T-cell (primary cell): ENCODE measurements at places on chromosomes 1 and 21. TPM values are rescaled to one million over a fixed set of nuclear protein-coding genes. Genes with fewer than 3 reads are reported as not detected.

FGR gene
- 5.7 TPM for total RNA-seq

DNA sequence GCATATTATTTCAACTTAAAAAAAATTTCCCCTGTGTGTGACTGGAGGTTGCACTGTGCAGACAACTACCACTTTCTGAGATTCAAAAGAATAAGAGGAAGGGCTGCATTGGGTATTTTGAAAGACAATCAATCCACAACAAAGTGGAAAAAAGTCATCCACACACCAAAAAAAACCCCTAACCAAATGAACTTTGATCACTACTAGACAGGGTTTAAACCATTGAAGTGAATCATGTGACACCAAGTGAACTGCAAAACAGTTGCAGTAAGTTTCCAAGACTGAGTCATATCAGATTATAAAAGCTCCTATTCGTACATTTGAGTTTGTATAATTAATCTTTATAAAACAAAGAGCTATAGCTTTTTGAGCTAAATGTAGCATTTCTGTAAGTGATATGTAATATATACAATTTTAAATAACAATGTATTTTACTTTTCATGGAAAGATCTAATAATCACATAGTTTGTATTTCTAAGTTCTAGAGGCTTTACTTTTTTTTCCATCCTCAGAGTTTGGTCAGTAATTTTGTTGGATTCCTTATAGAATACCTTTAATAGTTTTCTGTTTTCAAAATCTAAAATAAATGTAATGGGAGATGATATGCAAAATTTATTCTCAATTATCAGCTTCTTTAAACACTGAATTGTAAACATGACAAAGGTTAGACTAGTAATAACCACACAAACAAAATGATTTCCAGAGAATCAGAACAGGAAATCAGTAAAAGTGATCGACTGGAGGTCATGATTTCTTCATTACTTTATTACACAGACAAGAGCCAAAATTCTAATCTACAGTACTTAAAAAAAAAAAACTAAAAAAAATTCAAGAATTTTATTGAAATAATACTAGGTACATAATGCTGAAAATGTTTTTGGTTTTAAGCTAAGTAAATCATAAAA, 50.5 kb upstream of the GFI1 start:
- peak; percentile 13 for DNase-seq

- no peak for DNase-seq
Observed at GRCh38 chr1:183215076-183215720, 29.1 kb downstream of the LAMC2 start.

DMAP1 gene
- total RNA-seq: 63.9 TPM

DNA sequence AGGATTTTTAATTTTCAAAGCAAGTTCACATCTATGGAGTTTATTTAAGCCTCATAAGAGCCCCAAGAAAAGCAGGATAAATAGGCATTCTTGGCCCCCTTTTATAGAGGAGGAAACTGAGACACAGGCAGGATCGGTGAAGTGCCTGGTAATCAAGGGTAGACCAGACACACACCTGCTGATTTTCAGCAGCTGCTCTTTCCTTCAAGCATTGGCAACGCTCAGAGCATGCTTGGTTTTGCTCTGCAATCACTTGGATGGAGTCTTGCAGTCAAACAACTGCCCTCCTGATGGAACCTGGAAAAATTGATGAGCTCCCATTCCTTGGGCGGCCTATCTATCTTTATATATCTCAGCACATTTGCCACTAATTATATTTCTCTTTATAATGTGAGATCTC, 478.9 kb upstream of the CAMK1G start:
- no peak for DNase-seq

DNA sequence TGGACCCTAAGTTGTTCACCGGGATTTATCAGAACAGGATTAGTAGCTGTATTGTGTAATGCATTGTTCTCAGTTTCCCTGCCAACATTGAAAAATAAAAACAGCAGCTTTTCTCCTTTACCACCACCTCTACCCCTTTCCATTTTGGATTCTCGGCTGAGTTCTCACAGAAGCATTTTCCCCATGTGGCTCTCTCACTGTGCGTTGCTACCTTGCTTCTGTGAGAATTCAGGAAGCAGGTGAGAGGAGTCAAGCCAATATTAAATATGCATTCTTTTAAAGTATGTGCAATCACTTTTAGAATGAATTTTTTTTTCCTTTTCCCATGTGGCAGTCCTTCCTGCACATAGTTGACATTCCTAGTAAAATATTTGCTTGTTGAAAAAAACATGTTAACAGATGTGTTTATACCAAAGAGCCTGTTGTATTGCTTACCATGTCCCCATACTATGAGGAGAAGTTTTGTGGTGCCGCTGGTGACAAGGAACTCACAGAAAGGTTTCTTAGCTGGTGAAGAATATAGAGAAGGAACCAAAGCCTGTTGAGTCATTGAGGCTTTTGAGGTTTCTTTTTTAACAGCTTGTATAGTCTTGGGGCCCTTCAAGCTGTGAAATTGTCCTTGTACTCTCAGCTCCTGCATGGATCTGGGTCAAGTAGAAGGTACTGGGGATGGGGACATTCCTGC, 3.9 kb upstream of the OLFML3 start:
- DNase-seq: no peak

DNA sequence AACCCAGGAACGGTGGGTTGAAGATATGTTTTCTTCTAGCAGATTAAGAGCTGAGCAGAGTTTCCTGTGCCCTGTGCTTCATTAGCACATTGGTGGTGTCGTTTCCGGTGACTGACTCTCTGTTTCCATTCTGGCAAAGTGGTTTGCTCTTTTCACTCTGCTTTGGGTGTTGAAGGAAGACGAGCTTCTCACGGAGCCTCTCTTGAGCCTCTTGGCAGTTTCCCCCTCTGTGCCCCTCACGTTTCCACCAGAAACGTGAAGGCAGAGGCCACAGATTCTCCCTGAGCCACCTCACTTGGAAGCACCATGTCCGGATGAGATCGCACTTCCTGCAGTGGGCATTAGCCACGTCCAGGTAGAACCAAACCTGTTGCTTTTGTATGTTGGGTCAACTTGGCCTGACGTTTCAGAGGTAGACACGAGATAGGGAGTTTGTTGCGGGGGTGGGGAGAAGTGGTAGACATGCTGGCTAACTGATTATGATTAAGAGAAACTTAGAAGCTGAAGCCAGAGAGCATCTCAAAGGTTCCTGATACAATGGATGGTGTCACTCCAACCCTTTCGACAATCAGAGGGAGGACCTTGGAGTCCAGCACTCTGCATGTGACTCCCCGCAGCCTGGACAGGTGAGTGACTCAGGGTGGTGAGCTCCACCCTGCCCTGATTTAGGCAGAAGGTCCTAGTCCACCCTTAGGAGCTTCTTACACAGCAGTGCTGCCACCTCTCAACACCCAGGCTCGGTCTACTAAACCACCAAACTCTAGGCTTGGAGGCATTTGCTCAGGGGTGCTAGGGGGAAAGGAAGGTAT, at the start of gene LAX1:
TSS of gene LAX1 (plus strand) at position 155 of the 809 bp plus-strand sequence. CDS start at position 538, 383 bp downstream.
- DNase-seq: peak; percentile 78

IVNS1ABP gene
- total RNA-seq: 131 TPM

FAM3B gene
- not detected for total RNA-seq

DNA sequence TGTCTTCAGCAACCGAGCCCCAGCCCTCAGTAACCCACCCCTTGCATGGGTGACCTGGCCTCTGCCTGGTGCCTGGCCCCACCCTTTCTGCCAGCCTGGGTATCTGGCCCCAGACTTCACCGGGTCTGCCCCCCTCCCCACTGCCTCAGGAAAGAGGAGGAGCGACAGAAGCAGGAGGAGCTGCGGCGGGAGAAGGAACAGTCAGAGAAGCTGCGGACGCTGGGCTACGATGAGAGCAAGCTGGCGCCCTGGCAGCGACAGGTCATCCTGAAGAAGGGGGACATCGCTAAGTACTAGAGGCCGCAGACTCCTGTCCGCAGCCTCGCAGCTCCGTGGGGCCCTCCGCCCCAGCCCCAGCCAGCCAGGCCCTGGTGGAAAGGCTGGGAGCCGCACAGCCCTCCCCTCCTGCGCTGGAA, 6.1 kb downstream of the TNFRSF25 start:
- peak; percentile 48 for DNase-seq

DNA sequence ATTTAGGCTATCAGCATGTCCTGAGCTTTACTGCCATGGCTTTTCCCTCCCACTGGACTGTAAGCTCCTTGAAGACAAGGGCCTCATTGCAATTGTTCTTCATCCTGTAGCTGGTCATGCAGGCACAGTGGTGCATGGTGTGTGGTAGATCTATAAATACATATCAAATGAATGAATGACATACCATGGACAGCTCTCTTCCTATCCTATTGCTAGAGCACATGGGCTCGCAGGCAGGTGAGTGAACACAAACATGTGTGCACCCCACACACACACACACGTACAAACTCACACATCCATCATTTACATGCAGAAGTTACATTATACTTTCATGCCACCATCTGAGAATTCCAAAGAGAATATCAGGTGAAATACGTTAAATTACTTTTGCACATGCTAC, 172.9 kb upstream of the RUNX1 start:
- no peak for DNase-seq

MRPL9 gene
- total RNA-seq: 72.0 TPM

DNA sequence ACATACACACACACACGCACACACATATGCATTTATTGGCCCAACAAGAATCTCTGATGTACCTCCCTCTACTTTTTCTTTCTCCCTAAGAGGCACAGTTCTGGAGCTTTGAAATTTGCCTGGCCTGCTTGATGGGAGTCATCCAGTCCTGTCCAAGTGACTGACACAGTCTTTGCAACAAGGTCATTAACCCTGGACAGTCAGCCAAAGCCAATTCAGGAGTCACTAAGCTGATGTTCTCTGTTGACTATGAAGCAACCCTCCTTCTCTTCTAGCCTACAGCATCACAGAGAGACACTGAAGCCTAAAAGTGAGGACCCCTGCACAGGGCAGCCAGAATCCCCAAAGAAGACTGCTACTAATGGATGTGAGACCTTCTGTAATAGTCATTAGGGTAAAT, 123.1 kb downstream of the HHIPL2 start:
- DNase-seq: no peak

- no peak for DNase-seq
Observed at GRCh38 chr1:110800079-110800478, 72.9 kb upstream of the CD53 start.

DNA sequence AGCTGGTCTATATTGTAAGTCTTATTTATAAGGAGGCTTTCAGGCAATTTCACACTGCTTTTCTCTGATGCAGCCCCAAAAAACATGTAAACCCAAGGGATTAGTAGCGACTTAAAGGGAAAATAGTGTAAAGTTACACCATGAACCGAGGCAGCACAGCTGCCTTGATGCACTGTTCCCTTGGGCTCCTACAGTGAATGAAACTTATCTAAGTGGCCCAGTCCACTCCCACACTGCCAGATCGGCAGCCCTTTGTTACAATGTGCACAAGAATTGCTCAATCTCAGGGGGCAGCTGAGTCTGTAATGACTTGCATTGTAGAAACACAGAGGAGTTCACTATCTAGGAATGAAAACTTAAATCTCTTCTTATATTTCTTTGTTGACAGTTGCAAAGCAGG, 120.8 kb upstream of the ADGRL2 start:
- DNase-seq: no peak

DNA sequence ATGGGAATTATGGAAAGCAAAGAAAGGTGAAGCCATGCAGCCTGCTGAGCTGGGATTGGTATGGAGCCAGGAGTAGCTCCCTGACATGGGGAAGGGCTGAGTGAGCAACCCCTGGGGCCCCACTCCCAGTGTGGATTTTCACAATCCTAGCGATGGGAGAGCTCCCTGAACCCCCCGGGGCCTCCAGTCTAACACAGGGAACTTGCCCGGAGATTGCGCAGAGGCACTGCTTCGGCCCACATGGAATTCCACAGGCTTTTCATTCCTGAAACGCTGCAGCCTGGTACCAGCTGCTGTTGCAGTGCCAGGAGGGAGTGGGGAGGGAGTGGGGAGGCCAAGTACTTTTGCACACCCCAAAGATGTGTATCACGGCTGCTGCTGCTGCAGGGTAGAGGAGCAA, 110.4 kb upstream of the C21orf91 start:
- DNase-seq: no peak

LORICRIN gene
- total RNA-seq: not detected

DNA sequence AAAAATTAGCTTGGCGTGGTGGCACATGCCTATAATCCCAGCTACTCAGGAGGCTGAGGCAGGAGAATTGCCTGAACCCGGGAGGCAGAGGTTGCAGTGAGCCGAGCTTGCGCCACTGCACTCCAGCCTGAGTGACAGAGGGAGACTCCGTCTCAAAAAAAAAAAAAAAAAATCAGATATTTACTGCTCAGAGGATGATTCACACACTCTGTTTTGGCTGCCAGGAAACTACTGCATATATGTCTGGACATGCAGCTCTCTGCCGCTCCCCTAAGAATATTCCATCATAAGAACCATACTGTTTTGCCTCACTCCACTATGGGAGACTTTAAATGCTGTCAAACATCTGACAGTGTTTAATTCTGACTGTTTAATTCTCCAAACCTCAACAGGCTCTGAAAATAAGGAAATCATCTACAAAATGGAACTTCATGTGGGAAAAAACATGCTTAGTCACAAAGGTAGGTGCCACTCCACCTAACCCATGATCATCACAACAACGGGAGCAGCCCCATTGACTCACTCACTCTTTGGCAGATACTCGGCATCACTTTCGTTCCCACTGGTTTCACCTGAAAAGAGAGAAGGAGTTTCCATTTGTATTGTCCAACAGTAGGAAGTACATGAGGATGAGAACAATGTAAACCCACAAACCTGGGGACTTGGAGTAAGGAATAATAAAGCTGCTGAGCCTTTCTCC, 29.3 kb upstream of the BCAS2 start:
- DNase-seq: no peak

PHLDA3 gene
- 3.6 TPM for total RNA-seq

DNA sequence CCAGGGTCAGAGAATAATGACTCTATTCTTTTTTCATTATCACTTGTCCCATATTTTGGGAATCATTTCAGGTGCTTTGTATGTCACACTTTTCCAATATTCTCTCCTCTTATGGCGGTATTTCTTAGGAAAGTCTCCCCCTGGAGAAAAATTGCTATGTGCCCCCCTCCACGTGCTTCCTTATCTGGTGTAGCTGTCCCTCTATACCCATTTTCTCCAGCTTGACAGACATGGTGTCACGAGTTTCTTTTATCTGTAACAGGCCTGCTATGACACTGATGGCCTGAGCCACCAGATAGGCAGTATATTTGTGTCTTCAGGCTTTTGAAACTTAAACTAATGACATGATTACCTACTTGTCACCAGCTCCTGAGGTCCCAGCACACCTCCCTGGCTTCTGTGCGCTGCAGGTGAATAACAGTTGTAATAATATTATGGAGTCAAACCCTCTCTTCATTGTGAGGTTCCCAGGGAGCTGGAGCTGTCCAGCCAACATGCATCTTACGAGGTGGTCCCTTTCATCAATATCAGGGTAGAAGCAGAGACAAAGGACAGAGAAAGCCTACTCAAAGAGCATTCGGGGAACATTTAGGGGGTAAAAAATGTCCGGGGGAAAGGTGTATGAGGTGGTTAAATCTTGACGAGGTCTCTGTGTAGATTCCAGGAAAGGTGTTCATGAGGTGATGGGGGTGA, 71.2 kb upstream of the DUSP10 start:
- DNase-seq: no peak

CFHR1 gene
- total RNA-seq: not detected

- DNase-seq: no peak
Observed at GRCh38 chr1:223207293-223208066, 64.4 kb upstream of the TLR5 start.

PAFAH2 gene
- total RNA-seq: 10.2 TPM

GRCh38 chr1:151680826-151681225, 35.8 kb downstream of the CELF3 start:
- DNase-seq: no peak
